ENCODE measurements at places on chromosomes 1 and 21.

DNA sequence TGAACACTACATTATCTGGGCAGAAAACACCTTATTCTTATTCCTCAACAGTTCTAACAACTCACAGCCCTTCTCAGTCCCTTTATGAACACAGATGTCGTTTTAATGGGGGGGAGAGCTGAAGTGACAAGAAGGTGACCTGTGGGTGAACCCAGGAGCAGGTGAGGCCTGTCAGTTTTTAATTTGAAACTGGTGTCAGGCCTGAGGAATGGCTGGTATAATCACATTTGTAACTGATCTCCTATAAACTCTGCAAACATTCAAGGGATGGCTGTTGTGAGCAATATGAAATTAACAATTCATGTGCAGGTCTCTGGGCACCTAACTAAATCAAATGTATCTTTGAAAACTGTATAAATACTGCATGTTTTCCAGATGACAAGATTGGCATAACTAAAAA is 362.1 kb upstream of the NR5A2 start:
- no peak for DNase-seq

GRCh38 chr1:88204612-88205167 is 479.4 kb upstream of the PKN2 start:
- no peak for DNase-seq

- DNase-seq: no peak
These were observed 30.2 kb downstream of the CHAF1B start for GRCh38 chr21:36415375-36415774.

DNA sequence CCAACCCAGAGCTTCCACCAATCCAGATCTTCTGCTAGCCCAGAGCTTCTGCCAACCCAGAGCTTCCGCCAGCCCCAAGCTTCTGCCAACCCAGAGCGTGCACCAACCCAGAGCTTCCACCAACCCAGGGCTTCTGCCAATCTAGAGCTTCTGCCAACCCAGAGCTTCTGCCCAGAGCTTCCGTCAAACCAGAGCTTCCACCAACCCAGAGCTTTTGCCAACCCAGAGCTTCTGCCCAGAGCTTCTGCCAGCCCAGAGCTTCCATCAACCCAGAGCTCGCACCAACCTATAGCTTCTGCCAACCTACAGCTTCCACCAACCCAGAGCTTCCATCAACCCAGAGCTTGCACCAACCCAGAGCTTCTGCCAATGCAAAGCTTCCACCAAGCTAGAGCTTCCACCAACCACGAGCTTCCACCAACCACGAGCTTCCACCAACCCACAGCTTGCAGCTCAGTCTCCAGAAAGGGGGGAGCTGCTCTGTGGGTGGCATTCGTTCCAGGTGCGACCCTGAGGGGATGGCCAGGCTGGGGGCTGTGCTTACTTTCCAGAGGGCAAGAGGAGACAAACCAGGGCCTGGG is 23.8 kb downstream of the CRYAA start:
- DNase-seq: no peak

DNA sequence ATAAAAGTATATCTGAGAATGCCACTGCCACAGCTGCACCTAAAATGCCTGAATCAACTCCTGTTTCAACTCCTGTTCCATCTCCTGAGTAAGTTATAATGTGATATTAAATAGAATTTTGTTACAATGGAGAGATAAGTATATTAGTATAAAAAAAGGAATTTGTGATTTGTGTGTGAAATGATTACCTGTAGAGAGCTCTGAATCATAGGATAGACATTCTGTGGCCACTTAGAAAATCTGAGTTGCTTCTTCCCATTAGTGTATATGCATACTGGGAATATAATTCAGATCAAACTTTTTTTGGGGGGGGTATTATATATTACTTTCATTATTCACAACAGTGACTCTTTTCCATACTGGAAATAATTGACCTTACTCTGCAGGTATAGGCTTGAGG is 52.9 kb downstream of the SUCO start:
- DNase-seq: no peak

GRCh38 chr1:233788687-233789086 is 115.8 kb upstream of the SLC35F3 start:
- DNase-seq: no peak

DNA sequence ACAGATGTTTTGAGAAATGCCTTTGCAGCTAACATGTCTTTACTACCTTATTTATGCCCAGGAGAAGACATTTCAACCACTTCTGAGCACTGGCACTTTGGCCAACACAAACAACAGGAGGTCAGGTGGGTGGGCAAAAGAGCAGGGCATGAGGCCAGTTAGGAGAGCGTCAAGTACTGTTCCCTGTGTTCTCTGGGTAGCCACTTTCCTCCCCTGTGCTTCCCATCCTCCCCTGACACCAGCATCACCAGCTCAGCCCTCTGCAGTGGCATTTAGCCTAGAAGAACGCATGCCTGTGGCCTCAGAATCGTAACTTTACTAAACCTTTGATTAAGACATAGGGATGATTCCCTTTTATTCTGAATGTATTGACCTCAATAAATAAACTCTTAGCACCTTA is 18.3 kb downstream of the BTG2 start:
- DNase-seq: no peak

GRCh38 chr1:33379631-33380354 is 51.1 kb downstream of the PHC2 start:
- DNase-seq: no peak

DNA sequence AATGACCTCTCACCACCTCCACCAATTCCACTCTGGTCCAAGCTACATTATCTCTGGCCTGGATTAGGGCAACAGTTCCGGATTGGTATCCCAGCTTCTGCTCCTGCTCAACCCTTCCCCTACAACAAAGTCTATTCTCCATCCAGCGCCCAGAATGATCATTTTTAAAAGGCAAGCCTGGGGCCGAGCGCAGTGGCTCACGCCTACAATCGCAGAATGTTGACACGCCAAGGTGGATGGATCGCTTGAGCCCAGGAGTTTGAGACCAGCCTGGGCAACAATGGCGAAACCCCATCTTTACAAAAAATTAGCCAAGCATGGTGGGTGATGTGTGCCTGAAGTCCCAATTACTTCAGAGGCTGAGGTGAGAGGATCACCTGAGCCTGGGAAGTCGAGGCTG is 2.2 kb downstream of the LYST start:
- no peak for DNase-seq

GRCh38 chr21:17393413-17393812 is 119.4 kb upstream of the CXADR start:
- DNase-seq: no peak

DNA sequence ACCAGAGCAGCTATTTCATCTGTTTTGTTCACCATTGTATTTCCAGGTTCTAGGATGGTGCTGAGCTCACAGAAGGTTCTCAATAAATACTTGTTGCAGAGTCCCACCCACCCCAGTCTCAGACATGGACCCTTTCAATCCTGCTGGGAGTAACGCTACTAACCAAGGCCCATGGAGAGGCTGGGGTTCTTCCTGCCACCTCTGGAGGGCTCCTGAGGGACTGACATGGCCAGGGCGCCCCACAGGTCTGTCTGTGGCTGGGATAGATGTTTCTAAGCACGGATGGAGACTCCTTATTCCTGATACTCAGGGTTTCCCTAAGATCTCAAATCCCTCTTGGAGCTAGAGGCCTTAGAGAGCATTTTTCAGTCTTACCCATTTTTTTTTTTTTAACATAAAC is 87.4 kb downstream of the EPHB2 start:
- no peak for DNase-seq

GRCh38 chr21:34821717-34822116 is 152.9 kb downstream of the CLIC6 start:
- DNase-seq: no peak

GRCh38 chr21:36159356-36159921 is 2.8 kb downstream of the DOP1B start:
- DNase-seq: no peak

DNA sequence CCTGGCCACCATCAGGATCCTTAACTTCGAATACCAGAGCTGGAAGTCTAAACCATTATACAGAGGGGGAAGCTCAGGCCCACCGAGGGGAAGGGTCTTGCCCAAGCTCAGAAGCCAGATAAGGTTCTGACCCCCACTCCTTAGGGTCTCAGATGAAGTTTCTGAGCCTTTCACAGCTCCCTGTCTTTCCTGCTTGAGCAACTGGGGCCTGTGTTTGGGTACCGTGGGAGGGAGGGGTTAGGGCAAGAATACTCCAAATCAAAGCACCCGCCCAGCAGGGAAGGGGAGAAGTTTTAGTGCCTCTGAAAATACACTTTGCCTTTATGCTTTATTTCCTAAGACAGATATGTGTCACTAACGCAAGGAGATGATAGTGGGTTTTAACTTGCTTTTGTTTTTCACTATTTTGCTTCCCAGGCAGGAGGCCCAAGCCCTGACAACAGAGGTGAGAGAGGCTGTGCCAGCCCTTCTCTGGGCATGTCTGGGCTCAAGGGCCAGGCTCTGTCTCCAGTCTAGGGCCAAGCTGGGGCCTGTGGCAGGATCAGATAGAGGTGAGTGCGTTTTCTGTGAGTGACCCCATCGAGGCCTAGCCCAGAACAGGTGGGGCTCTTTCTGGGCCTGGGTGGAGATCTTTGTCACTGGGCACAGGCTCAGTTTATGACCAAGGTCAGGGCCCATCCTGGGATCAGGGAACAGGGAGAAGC is 20.5 kb upstream of the TENT5B start:
- no peak for DNase-seq

DNA sequence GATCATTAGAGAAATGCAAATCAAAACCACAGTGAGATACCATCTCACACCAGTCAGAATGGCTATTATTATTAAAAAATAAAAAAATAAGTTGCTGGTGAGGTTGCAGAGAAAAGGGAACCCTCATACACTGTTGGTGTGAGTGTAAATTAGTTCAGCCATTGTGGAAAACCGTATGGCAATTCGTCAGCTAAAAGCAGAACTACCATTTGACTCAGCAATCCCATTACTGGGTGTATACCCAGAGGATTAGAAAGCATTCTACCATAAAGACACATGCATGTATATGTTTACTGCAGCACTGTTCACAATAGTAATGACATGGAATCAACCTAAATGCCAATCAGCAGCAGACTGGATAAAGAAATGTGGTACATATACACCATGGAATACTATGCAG is 42.2 kb downstream of the GIPC2 start:
- no peak for DNase-seq

GRCh38 chr1:172400722-172401105 is 19.8 kb upstream of the C1orf105 start:
- no peak for DNase-seq

GRCh38 chr1:41664861-41665640 is 180.6 kb upstream of the EDN2 start:
- peak; percentile 42 for DNase-seq

GRCh38 chr1:54355931-54356679 is 50.1 kb downstream of the SSBP3 start:
- DNase-seq: no peak

- no peak for DNase-seq
These were observed 135.3 kb downstream of the GDAP2 start for GRCh38 chr1:117794073-117794472.

DNA sequence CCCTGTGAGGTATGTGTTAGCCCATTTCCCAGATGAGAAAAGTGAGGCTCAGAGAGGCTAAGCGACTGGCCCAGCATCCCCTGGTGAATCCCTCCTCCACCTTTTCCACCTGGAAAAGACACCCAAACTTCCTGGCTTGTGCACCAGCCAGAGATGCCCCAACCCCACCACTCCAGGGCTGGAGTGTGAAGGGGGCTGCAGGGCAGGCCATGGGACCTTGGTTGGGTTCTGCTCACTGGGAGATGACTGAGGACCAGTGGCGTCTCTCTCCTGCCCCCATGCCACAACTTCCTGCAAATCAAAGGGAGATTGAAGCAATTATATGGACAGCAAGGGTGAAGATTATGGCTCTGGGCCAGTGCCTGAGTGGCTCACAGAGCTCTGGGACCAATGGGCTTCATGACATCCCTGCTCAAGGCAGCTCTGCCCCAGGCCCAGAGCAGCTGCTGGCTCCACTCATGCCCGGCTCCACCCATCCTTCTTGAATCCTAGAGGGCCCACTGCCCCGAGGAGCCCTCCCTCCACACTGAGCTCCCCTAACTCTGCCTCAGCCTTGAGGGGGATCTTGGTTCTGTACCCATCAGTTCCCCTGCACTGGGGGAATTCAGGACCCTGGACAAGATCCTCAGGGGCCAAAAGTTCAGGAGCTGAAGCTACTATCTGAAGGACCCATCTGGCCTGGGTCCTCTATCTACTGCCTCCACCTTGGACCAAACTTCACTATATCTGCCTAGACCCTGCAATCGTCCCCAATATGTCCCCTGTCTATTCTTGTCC is 416.9 kb downstream of the PTPRU start:
- DNase-seq: no peak

DNA sequence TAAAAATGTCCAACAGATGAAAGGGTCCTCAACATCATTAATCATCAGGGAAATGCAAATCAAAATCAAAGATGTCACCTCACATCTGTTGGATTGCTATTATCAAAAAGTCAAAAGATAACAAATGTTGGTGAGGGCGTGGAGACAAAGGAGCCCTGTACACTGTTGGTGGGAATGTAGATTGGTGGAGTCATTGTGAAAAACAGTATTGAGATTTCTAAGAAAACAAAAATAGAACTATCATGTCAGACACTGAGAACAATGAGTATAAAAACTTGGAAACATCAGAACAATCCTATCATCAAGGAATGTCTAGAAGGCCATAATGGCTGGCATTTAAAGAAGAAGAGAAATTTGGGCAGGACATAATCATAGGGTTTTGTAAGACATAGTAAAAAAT is 209.2 kb upstream of the PTGFR start:
- DNase-seq: no peak

DNA sequence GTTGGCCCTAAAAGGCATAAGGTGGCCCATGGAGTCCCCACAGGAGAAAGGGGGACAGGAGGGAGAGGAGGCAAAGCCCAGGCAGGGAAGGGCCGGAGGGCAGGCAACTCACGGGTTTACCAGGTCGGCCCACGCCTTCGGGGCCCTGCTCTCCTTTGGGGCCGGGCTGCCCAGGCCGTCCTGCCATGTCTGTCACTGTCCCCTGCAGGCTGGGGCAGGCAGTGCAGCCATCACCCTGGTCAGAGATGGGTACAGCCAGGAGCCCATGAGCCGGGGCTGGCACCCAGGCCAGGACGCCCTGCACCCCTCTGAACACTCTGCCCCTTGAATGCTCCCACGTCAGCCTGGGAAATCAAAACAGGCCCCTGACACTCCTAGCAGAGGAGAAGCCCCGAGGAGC is 19.8 kb downstream of the COL16A1 start:
- no peak for DNase-seq

DNA sequence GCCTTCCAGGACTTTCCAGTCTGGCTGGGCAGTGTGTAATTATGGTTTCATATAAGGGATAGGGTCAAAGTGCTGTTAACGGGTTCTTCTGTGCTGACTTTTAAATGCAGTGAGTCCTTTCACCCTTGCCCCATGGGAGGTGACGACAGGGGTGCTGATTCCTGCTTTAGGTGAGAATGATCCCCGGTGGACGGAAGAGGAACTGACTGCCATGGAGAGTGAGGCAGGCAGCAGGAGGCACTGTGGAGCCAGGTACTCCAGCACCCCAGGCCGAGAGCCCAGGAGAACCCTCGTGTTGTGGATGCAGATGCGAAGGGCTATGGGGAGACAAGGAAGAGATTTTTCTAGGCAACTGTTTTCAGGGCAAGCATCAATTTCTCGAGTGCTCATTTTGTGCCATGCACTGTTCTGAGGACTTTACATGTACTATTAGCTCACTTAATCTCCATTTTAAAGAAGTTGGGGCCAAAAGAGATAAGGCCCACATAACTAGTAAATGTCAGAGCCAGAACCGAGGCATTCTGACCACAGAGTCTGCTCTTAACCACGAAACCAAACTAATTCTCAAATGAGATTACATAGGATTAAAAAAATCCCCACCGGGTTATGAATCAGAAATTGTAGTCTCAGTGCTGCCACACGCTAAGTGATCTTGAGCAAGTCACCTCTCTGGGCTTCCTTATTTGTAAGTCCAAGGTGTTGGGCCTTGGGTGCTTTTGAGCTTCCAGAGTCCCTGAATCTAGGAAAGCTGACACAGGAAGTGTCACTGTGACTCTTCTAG is 28.2 kb downstream of the STPG1 start:
- no peak for DNase-seq
